Cardiac septum (tissue), 1 donor: ENCODE measurements at places on chromosomes 12 and 14.

- DNase-seq, result no peak
Measured at GRCh38 chr14:87014856-87015255, 978.1 kb downstream of the GALC start.

GRCh38 chr14:65333943-65334687 lies 78.4 kb upstream of the FUT8 start:
- DNase-seq, result no peak

GRCh38 chr12:10381928-10382628 lies 7.8 kb downstream of the KLRK1 start:
- DNase-seq, result no peak

- DNase-seq, result no peak
Measured at GRCh38 chr14:32128703-32129102, 51.6 kb downstream of the ARHGAP5 start.

DNA sequence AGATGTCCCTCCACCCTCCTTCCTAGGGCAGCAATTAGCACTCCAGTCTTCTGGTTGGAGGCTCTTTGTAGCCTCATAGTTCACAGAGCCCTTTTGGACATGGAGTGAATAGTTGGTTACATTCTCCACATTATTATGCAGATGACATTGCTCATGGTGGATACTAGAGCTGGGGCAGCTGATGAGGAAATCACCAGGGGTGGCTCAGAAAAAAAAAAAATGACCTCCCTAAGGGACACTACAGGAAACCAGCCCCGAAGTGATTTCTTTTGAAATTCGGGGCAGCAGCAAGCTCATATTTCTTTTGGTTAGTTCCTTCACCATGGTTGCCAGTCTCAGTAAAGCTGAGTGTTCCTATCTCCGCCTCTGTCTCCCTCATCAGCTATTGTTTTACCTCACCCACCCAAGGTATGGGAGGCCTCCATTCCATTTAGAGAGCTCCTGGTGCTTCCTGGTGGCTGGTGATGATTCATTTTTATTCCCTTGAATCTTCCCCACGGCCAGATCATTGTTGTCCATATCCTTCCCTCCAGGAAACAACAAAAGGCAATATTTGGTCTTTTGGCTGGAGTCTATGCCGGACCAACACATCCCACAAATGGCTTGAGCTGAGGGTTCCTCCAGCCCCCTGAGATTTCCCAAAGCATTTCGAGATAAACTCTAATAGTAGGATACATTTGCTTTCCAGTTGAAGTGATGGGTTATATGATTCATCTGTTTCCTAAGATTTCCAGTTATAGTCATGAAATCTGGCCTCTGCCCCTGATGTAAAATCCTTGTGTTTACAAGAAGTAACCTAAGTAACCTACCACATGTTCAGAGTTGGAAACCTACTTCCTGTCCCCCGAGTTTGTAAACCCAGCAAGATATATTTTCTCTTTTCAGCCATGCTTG lies 56.2 kb upstream of the NID2 start:
- no peak for DNase-seq

DNA sequence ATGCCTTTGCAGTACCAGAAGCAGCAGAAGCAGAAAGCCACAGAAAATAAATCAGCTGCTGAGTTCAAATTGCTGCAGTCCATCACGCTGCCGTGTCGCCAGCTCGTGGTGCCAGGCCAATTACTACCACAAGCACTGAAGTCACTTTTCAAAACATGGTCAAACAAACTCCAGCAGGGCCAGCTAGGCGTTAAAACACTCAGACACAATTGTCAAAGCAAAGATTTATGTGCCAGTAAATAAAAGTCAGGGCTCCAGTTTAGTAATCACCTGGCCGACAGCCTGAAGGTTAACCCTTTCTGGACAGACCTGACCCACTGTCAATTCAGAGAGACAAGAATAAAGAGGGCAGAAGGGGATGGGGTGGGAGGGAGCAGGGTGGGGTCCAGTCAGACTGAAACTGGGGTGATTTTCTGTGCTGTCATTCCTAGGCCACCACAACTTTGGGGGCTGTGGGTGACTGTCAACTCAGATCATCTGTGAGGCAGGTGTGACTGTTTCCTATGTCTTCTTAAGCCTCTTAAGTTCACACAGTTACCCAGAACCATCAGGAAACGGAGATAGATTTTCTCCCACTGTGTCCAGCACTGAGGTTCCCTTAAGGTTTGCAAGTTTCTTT lies 109.8 kb upstream of the FUT8 start:
- no peak for DNase-seq

DNA sequence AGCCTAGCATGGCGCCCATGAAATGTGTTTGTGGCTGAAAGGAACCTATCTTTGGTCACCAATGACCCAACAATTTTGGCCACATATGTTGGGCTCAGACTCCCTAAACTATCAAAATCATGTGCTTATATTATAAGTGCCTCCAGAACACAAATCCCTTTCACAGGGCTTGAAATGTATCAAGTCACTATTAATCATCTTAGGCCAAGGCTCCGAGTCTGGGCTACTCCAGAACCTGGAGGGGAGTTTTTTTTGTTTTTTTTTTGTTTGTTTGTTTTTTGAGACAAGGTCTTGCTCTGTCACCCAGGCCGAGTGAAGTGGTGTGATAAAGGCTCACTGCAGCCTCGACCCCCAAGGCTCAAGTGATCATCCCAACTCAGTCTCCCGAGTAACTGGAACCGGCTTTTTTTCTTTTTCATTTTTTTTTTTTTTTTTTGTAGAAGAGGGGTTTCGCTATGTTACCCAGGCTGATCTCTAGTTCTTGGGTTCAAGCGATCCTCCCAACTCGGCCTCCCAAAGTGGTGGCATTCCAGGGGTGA lies 989 bp upstream of the DRAM1 start:
- DNase-seq, result no peak
